ENCODE measurements at places on chromosomes 13 and 19. TPM values are rescaled to one million over a fixed set of nuclear protein-coding genes. Genes with fewer than 3 reads are reported as not detected.

Gene ZNF221
- 1.4 TPM for total RNA-seq

Gene PRTN3
- total RNA-seq, result not detected

Gene NCAN
- total RNA-seq, result not detected

Gene PLPPR3
- not detected for total RNA-seq

GRCh38 chr13:19056355-19056880 is 125.2 kb downstream of the TUBA3C start:
- H3K36me3 ChIP-seq, result no peaks in the 10 kb centered on the region
- H3K27me3 ChIP-seq, result no peaks in the 10 kb centered on the region
- no peak overlapping the region for H3K4me3 ChIP-seq
- DNase-seq, result no peak

DNA sequence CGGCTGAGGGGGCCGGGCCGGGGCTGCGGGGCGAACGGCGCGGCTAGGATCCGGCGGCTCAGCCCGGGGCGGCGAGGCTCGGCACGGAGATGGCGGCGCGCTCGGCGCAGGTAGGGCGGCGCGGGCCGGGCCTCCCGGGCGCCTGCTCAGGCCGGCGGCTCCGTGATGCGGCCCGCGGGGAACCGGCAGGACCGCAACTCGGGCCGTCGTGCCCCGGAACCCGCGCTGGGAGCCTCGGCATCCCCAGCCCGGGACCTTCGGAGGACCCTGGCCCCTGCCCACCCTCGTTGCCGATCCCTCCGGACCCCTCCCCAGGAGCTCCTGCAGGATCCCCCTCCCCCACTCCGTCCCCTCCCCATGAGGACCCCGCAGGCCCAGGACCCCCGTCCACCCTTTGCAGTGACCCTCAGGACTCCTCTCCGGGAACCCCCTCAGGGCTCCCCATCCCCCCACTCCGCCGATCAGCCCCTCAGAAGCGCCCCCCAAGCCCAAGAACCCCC is 304 bp downstream of the EVI5L start:
- H3K36me3 ChIP-seq, result no peaks in the 10 kb centered on the region
- H3K27ac ChIP-seq, result peak overlapping the region; percentile 80
- H3K4me3 ChIP-seq, result peak overlapping the region; percentile 90
- H3K4me1 ChIP-seq, result peaks cover 15% of the 10 kb centered on the region
- H3K27me3 ChIP-seq, result no peaks in the 10 kb centered on the region
- DNase-seq, result no peak

DNA sequence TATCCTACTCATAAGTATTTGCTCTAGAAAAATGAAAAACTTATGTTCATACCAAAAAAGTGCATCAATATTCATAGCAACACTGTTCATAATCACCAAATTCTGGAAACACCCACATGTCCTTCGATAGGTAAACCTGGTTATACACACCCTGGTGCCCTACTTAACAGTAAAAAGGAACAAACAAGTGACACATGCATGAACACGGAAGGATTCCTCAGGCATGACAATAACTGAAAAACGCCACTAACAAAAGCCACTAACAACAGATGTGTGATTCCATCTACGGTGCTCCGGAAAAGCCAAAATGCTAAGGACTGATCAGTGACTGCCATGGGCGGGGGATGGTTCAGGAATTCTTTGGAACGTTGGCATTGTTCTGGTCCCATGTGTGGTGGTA is 65.5 kb downstream of the STK24 start:
- H3K27ac ChIP-seq, result no peak overlapping the region
- no peak overlapping the region for H3K4me3 ChIP-seq
- no peaks in the 10 kb centered on the region for H3K36me3 ChIP-seq
- no peak for DNase-seq
- peaks cover 99% of the 10 kb centered on the region for H3K4me1 ChIP-seq

GRCh38 chr13:85503797-85504196 is 295.4 kb downstream of the SLITRK6 start:
- no peaks in the 10 kb centered on the region for H3K27me3 ChIP-seq
- no peak for DNase-seq
- no peak overlapping the region for H3K27ac ChIP-seq
- peaks cover 2% of the 10 kb centered on the region for H3K4me1 ChIP-seq

GRCh38 chr19:39078436-39079200 is 5.5 kb upstream of the ACP7 start:
- DNase-seq, result no peak
- H3K36me3 ChIP-seq, result no peaks in the 10 kb centered on the region
- peak overlapping the region; percentile 12 for H3K27ac ChIP-seq
- H3K4me3 ChIP-seq, result no peak overlapping the region

- H3K36me3 ChIP-seq, result no peaks in the 10 kb centered on the region
- no peak overlapping the region for H3K4me3 ChIP-seq
- no peaks in the 10 kb centered on the region for H3K27me3 ChIP-seq
These were observed 597.0 kb downstream of the UQCRFS1 start for GRCh38 chr19:28615966-28616365.

DNA sequence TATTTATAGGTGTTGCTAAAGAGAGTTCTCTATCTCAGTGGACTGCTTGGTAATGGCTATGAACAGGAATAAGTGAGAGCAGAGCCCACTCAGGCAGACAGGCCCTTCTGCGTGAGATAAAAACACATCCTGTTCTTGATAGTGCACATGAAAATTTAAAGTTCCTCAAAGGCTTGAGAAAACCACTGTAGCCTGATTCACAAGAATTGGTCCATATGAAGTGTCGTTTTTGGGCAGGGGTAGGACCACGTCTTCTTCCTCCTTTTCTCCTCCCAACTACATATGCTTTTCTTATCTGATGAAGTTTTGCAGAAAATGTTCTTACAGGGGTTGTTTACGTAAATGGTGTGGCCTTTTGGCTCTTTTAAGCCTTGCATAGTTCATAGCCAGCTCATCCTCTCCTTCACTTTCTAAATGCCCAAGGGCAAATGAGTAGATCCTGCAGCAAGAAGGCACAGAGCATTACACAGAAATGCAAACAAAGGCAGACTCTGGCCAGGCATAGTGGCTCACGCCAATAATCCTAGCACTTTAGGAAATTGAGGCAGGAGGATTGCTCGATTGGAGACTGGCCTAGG is 53.8 kb downstream of the RNF6 start:
- no peaks in the 10 kb centered on the region for H3K27me3 ChIP-seq
- H3K4me1 ChIP-seq, result no peaks in the 10 kb centered on the region
- no peak overlapping the region for H3K27ac ChIP-seq
- DNase-seq, result no peak

GRCh38 chr13:20492641-20493040 is 33.0 kb downstream of the CRYL1 start:
- no peak overlapping the region for H3K27ac ChIP-seq
- H3K36me3 ChIP-seq, result no peaks in the 10 kb centered on the region
- H3K4me3 ChIP-seq, result no peak overlapping the region
- no peak for DNase-seq
- H3K4me1 ChIP-seq, result peaks cover 8% of the 10 kb centered on the region

GRCh38 chr13:43058318-43058674 is 34.9 kb downstream of the DNAJC15 start:
- DNase-seq, result no peak
- no peaks in the 10 kb centered on the region for H3K27me3 ChIP-seq
- no peak overlapping the region for H3K4me3 ChIP-seq
- H3K4me1 ChIP-seq, result peaks cover 19% of the 10 kb centered on the region
- H3K36me3 ChIP-seq, result no peaks in the 10 kb centered on the region
- peak overlapping the region; percentile 71 for H3K27ac ChIP-seq

GRCh38 chr13:50794226-50794625 is 49.3 kb downstream of the DLEU7 start:
- no peak overlapping the region for H3K4me3 ChIP-seq
- no peaks in the 10 kb centered on the region for H3K27me3 ChIP-seq
- no peaks in the 10 kb centered on the region for H3K36me3 ChIP-seq
- H3K27ac ChIP-seq, result no peak overlapping the region
- no peak for DNase-seq

DNA sequence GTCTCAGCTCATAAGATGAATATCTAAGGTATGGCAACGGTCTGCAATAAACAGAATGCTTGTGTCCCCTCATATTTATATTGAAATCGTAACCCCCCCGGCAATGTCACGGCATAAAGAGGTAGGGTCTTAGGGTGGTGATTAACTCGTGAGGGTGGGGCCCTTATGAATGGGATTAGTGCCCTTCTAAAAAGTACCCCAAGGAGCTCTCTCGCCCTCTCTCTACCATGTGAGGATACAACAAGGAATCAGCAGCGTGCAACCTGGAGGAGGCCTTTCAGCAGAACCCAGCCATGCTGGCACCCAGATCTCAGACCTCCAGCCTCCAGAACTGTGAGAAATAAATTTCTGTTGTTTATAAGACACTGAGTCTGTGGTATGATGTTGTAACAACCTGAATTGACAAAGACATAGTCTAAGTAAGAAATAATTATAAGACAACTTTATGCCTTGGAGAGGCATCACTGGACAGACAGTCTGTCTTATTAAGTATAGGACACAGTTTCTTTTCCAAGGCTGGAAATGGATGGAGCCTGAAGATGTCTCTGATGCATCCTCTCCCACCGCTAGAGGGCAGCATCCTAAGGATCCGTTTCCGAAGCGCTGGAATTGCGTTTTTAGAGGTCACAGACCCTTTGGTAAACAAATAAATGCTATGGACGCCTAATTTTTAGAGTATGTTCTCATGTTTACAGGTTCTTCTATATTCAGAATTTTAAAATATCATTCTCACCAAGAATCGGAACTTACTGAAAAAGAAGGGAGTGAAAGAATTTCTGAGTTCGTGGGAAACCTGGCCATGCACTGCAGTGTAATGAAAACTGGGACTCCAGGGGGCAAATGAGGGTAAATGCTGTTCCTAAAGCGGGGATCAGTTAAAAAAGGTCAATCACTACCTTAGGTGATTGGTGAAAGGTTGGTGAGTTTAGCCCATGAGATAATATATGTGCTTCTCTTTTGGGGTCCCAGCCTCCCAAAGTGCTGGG is 13.3 kb upstream of the LEUTX start:
- H3K27me3 ChIP-seq, result no peaks in the 10 kb centered on the region
- no peaks in the 10 kb centered on the region for H3K4me1 ChIP-seq
- DNase-seq, result no peak
